ENCODE measurements at places on chromosomes 7 and 10.

- no peak for DNase-seq
These were observed 28.9 kb upstream of the GPR146 start for GRCh38 chr7:1015196-1016121.

GRCh38 chr7:876972-877311 lies 588 bp downstream of the GET4 start:
- no peak for DNase-seq

DNA sequence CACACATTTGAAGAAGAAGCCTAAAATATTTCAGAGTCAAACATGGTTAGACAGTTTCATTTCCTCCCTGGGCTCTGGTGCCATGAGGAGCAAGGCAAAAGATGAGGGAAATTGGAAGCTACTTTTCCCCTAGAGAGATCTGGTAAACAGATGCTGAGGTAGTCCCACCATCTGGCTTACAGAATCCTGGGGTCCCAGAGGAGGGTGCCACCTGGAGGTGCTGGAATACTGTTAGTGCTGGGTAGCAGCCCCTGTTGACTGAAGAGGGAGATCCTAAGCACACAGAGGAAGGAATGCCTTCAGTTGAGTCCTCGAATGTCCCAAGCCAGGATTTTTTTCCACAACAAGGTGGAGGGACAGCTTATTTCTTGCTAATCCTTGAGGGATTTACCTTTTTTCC lies 160.1 kb downstream of the FZD1 start:
- DNase-seq, result no peak

DNA sequence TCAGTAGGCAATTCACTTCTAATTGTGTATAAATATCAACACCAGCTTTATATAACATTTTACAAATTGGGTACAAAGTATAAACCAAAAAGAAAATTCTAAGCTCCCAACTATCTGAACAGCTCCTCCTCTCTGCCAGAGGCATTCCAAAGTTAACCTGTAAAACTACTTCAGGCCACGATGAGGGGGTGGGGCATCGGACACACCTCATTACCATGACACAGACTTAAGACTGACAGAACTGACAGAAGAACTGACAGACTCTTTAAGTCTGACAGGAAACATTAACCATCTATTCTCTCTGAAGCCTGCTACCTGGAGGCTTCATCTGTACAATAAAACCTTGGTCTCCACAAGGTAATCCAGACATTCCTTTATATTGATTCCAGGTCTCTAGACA lies 12.3 kb downstream of the ESYT2 start:
- DNase-seq, result no peak

- DNase-seq, result no peak
These were observed 88.5 kb downstream of the ANKRD7 start for GRCh38 chr7:118312966-118313365.

DNA sequence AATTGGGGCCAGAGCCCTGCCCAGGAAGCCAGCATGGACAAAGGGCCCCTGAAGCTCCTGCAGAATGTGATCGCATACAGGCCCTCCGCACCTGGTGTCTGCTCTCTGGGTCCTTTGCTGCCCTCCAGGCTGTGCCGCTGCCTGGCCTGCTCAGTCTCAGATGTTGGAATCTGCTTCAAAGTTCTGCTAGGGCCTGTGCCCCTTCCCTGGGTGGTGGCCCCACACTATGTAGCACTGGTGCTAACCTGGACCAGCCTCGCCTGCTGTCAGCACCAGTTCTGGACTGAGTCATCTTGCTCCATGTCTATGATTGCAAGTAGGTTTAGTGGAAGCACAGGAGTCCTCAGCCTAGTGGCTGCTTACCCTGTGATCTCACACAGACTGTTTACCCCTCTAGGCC lies 6.3 kb downstream of the MAT1A start:
- DNase-seq, result no peak

DNA sequence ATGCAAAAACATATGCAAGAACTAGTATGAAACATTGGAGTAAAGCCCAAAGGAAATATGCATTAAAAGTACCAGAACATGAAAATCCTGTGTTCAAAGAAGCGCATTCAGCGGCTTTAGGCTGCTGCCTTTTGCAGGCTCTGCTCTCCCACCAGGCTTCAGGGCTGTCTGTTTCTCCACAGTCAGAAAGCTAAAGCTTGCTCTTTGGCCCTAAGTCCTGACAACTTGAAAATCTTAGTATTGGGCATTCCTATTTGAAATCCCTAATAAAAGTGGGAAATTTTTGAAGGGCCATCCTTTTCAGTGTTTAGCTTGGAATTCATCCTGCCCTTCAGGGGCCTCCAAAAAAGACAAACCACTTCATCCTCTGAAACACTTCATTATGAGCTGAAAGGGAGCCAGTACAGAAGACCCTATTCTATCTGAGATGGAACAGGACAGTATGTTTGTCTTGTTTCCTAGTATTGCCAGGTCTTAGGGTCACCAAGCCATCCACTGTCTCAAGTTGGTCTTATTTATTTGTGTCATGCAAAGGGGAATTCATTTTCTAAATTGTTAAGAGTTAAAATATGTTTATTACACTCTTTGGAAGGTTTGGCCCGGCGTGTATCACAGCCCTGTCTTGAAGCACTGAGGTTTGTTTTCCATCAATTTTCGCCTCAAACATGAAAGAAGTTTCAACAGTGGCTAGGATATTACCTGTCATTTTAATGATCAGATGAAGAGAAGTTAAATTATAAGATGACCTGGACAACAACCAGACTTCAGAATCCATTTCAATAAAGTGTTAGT lies 326.3 kb upstream of the BMPER start:
- DNase-seq, result no peak

DNA sequence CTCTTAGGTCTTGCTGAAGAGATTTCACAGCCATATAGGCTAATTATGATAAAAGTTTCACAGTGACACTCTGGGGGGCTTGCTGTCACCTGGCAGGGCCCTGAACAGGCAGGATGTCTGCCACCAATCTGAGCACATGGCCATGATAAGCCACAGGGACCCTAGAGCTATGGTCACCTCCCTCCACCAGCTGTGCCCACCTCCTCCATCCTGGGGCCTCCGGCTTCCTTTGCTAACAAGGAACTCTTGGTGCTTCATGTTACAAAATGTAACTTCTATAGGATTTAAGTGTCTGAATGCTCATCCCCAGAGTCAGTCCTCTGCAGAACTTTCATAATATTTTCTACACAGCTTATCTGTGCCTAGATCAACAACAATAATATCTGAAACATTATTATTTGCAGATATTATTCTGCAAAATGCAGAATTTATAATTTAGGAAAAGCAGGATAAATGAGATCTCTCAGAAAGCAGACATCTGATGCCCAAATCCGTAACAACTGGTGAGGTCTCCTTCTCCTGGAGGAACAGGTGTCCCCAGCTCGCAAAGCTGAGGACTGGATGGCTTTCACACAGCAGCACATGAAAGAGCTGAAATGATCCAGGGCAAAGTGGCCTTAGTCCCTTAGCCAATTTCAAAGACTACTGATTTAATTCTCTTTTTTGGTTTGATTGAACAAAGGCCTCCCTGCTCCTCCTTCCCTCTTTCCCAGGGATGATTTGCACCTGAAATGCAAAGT lies 287.0 kb upstream of the AOAH start:
- DNase-seq, result no peak

GRCh38 chr7:95886501-95887090 lies 114.2 kb downstream of the DYNC1I1 start:
- DNase-seq, result no peak

GRCh38 chr10:115022733-115023132 lies 70.4 kb upstream of the ATRNL1 start:
- no peak for DNase-seq

DNA sequence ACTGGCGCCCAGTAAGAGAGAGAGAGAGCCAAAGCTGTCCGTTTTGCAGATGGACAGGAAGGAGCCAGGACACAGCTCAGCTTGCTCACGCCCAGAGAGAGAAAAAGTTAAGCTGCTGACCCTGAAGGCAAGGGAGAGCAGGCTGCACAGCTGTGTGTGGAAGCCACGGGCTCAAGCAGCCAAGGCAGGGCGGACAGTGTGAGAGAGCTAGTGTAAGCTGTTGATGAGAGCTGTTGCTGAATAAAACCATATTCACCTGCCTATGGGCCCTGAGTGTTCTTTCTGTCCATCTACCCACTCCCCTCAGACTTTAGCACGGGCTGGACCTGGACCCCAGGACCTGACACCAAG lies 5.4 kb downstream of the INMT start:
- DNase-seq, result no peak

GRCh38 chr7:127375631-127376030 lies 16.9 kb downstream of the ZNF800 start:
- no peak for DNase-seq

- DNase-seq, result no peak
These were observed 46.3 kb downstream of the PDK4 start for GRCh38 chr7:95549818-95550529.

DNA sequence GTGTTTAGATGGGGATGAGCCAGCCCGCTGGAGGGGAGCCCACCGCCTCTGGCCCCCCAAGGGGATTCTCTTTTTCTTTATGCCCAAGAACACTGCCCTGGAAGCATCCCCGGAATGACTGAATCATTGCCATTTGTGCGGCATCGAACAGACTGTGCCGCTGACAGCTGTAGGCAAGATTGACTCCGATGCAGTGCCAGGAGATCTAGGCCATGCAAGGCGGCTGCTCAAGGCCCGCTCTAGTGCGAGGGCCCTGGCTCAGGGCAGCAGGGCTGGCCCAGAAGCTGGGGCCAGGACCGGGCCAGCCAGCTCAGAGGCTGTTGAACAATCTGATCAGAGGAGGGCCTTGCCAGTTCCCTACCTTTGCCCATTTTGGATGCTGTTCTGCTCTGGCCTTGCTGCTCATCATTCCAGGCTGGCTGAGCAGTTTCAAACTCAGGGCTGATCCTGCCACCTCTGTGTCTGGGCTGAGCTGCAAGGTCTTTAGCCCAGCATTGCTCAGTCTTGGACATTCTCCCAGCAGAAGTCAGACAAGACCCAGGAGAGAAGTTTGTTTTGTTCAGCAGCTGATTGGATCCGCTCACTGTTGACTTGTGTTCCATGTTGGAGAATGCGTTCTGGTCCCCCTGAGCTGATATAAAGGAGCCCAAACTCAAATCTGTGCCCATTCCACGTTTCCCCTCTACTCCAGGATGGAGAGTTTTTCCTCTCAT lies 485.3 kb upstream of the GALNT17 start:
- no peak for DNase-seq
